ENCODE measurements at places on chromosomes 4 and X.

DNA sequence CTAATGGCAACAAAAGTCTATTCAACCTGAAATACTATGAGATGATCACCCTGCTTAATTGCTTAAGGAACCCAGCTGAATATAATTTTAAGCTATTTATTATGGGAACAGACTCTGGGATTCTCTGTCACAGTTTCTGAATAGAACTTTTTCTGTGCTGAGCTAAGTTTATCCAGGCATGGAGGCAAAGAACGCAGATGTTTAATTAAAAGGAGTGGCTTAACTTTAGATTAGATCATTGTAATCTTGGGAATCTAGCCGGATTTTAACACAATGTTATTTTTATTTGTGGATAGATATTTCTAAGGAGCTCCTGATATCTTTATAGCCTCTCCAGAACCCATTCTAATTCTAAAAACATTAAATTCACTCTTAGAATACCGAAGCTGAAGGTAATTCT lies 353.4 kb downstream of the STIM2 start:
- no peak for DNase-seq

DNA sequence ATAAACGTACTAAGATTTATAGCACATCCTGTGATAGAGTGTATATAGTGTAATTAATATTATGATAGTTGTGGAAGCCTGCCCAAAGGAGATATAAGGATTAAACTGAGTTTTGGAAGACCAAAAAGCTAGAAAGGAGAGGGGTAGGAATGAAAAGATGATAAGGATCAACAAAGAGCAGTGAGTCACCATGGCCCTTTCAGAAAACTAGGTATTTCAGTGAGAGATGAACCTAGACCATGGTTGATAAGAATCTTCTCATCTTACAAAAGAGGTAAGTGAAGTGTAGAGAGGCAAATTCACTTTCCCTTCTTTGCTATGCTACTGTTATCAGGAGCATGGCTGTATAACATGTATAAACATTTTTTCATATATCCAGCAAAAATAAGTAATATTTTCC lies 133.8 kb upstream of the PLAC1 start:
- DNase-seq = no peak

GRCh38 chrX:54819201-54819600 lies 11.7 kb downstream of the MAGED2 start:
- DNase-seq = no peak

DNA sequence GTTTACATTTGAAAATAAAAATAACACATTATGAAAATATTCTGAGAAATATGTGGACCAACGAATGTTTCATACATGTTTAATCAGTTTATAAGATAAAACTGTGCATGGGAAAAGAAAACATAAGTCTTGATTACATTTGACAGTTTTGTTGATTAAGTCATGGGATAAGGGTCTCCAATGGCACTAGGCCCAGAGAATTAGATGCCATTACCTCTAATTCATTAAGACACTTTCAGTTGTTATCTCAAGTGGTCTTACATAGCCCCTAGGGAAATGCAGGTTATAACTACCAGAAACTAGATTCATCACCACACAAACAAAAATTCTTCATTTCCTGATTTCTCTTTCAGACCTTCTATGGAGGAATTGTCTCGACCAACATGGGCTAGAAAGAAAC lies 300.8 kb downstream of the PCDH7 start:
- DNase-seq = no peak

DNA sequence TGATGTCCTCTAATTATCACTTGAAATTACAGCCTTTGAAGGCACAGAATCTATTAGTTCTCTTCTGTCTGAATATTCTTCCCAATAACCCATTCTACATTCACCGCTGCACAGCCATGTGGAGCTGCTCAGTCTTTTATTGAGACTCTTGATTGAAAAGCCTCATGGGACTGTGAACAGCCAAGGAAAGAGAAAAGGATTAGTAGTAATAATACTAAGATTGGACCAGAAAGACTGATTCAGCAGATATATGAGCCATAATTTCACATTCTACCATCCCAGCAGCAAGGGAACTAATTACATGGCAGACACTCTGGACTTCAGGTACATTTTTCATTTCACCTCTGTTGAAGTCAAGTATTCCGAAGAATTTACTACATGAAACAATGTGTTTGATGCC lies 2471.7 kb downstream of the ARAP2 start:
- no peak for DNase-seq

- no peak for DNase-seq
Observed at GRCh38 chrX:20472620-20473258, 206.0 kb upstream of the RPS6KA3 start.

DNA sequence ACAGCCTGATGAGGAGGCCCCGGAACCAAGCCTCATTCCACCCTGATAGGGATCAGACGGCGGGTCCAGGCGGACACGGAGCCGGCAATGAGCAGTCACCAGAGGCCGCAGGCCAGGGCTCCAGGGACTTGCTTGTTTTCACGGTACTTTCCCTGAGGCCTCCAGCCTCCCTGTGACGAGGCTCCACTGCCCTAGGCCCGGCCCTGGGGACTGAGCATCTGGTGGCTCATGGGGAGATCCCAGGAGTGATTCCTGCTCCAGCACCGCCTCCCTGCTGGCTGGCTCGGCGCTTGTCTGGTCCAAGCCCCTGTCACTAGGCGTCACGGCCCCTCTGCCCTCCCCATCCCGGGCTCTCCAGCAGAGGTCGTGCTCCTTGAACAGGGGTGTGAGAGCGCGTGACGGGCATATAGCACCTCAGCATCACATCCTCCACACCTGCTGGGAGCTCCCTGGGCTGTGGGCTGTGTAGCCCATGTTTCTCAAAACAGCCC lies 14.1 kb downstream of the HTRA3 start:
- DNase-seq = no peak
